ENCODE measurements at places on chromosomes 1 and 21.
A peak's percentile ranks its signal among the peaks of the same experiment; 100 is the strongest.

GRCh38 chr1:67201891-67202290 lies 35.6 kb downstream of the IL23R start:
- no peak for DNase-seq

- DNase-seq = no peak
These were observed 78.6 kb upstream of the SLFNL1 start for GRCh38 chr1:41100170-41100569.

- DNase-seq = no peak
These were observed 65.5 kb downstream of the ERI3 start for GRCh38 chr1:44289530-44289929.

DNA sequence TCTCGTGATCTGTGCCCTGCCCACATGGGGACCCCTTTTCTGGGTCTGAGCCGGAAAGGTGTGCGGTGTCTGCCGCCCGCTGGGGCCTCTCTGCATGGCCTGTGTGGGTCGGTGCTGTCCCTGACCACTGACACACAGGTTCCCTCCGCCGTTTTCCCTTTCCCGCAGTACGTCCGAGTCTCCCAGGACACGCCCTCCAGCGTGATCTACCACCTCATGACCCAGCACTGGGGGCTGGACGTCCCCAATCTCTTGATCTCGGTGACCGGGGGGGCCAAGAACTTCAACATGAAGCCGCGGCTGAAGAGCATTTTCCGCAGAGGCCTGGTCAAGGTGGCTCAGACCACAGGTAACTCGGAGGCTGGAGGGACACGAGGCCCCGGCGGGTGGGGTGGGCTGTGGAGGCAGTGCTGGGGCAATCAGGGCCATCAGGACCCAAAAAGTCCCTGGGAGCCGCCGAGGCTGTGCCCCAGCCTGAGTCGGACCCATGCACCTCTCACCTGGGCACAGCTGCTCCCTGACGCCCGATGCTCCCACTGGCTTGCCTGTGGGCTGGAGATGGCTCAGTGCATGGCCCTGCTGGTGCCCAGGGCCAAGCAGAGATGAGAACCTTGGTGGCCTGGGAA lies 13.3 kb downstream of the TRPM2 start:
- no peak for DNase-seq

DNA sequence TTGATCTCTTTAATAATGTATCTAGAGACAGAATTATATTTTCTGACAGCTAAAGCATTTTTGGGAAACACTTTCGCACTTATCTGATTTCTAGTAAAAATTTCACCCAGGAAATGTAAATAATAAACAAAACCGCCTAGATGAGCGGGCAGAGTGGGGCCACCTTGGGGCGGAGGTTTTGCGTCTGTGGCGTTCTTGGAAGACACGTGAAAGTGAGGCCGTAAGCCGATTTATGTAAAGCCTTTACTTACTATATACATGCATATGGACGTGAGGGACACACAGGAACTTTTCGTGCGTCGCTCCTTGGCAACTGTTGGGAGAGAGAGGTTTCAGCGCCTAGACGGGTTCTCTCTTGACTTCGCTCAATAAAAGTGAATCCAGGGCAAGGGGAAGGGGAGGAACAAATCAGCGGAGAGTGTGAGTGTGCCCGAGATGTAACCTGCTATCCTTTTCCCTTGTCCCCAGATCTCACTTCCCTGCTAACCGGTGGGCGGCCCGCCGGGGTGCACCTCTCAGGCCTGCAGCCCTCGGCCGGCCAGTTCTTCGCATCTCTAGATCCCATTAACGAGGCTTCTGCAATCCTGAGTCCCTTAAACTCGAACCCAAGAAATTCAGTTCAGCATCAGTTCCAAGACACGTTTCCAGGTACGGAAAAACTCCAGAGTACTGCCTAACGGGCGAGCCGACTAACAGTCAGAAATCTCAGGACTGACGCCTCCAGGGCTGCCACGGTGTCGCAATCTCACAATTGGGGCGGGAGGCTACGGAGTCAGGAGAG lies 1.7 kb downstream of the HLX start:
- peak; percentile 64 for DNase-seq

DNA sequence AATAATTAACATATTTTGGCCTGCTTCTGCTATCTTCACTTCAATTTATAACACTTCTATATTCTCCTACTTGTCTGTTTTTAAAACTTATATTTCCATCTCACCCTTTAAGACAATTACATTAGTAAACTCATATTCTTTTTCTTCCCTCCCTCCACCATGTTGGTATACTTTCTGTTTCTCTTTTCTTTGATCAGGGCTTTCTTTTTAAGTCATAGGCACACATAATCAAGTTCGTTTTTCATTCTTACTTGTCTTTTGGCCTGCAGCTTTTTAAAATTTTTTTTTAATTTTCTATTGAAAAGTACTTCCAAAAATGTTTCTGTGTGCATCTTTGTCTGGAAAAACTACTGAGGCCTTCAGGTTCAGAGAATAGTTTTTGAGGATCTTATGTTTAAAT lies 2.3 kb downstream of the PYHIN1 start:
- DNase-seq = no peak

GRCh38 chr1:214106375-214106774 lies 118.6 kb downstream of the PROX1 start:
- DNase-seq = no peak

- no peak for DNase-seq
These were observed 126.9 kb upstream of the GRIK3 start for GRCh38 chr1:37161171-37161570.

DNA sequence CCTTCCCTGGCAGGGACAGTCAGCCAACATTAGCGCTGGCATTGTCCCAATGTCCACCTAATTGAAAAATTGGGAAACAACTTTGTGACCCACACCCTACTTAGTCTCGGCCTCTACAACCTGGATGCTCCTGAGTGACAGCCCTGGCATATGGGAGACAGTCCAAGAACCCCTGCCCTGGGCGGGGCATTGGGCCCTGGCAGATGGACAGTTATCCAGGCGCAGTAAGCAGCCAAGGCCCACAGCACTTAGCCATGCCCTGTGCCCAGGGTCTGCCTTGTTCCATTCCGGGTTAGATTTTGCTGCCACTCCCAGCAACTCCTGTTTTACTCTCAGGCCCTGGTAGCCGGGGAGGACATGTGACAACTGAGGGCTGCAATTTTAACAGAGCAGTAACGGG lies 50.3 kb downstream of the NFASC start:
- no peak for DNase-seq

DNA sequence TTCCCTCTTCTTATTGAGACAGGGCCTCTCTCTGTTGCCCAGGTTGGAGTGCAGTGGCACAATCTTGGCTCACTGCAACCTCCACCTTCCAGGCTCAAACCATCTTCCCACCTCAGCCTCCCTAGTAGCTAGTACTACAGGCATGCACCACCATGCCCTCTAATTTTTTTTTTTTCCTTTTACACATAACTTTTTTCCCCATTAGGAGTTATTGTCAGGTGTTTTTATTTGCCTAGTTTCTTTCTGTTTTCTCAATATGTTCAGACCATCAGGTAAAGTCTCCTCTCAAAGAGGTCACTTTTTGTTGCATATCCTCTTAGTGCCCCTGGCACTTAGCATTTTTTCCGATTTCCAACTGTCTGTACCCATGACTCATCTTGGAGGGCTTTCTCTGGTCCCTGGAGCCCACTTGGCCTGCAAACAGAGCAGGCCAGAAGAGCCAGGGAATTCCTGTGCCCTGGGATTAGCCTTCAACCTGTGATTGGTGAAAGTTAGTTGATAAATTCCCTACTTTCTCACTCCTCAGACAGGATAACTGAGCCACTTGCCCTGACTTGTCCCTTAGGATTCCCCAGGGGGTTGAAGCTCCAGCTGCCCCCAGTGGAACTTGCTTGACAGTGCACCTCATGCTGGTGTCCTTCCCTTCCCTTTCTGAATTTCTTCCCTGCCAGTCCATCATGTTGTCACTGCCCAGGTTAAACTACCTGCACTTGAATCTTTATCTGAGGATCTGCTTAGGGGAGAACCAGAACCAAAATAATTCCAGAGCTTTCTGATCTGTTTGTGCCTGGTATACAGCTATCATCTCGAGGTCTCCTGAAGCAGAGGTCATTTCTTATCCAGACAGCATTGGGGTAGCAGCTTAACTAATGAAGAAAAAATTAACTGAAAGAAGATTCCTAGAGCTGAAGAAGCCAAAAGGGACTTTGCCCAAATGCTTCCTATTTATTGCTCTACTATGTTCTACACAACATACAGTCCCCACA lies 2.4 kb downstream of the NTPCR start:
- peak; percentile 20 for DNase-seq

DNA sequence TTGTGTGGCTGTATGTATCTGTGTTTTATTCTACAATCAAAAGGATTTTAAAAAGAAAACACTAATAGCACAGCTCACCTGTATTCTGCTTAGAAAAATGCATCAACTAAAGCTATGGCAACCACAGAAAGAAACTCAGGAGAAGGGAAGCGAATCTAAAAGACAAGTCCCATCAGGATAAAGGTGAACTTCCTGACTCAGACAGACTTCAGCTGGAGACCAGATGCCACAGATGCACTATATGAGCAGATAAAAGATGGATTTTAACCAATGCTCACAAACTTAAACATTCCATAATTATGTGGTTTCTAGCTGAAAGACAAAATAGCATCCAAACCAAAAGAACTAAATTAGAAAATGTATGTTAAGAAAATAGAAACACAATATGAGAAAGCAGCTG lies 231.0 kb downstream of the RERE start:
- DNase-seq = no peak

GRCh38 chr1:44594871-44595735 lies 79.2 kb downstream of the TMEM53 start:
- DNase-seq = no peak

DNA sequence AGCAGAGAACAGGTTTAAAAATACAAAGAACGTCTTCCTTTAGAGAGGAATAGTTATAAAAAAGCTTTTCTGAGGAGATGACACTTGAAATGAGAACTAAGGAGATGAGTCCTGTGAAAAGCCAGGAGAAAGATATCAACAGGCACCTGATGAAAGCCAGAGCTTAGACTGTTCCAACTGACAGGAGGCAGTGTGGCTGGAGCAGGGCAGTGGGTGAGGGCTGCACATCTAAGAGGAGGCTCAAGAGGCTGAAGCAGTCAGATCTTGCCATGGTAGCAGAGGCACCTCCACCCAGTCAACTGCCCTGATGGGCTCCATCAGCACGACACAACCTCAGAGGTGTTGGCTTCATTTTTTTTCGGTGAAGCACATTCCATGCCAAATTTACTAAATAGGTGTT lies 445.3 kb downstream of the ADGRL2 start:
- no peak for DNase-seq

DNA sequence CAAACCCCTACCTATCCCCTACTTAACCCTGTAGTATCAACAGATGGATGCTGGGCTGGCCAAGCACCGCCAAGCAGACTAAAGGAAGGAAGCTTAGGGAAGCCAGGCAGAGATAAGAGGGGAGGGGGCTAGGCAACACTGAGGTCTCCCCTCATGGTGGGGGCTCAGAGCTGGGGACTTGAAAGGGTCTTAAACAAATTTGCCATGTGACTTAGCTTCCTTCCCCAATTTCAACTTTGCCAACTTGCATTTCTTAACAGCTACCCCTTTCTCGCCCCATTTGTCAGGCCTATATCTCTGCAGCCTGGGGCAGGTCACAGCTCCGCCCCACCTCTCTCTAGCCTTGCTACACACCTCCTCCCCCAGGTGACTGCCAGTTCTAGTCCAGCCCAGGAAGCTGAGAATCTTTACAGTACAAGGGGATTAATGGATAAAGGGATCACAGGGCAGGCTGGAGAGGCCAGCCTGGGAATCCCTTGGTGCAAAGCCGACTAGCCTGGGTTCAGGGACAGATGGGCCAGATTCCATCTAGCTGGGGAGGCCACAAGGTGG lies 3.4 kb downstream of the KIF21B start:
- no peak for DNase-seq

GRCh38 chr1:83573776-83574175 lies 425.2 kb downstream of the TTLL7 start:
- no peak for DNase-seq

DNA sequence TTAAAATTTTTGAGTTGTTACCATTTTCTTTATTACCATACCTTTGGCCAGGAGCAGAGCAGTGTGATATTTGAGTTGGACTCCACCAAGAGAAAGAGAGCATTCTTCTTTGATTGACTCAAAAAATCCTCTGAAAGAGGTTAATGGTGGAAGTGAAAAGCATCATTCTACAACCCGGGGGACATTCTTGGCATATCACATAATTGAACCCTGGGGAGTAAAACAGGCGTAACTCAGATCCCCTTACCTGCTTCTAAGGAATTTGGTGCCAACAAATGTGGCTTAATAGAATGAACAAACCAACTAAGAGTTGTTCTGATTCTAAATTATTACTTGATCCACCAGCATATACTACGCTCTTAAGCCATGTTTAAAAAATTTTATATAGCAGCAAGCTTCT lies 351.1 kb upstream of the DEPDC1 start:
- no peak for DNase-seq

DNA sequence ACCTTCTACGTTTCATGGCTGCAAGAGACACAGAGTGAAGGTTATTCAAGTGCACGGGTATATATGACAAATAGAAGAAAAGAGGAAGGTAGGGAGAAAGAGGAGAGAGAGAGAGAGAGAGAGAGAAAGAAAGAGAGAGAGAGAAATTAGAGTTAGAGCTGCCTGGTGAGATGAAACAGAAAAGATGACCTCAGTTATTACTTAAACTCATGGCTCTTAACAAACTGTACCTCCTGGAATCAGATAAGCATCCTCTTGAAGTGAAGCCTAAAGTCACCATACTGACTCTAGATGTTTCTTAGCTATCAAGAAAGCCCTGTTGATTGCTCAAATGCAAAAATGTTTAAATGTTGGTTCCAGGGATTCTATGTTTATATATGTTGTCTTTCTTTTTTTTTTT lies 597.7 kb upstream of the ZP4 start:
- no peak for DNase-seq

DNA sequence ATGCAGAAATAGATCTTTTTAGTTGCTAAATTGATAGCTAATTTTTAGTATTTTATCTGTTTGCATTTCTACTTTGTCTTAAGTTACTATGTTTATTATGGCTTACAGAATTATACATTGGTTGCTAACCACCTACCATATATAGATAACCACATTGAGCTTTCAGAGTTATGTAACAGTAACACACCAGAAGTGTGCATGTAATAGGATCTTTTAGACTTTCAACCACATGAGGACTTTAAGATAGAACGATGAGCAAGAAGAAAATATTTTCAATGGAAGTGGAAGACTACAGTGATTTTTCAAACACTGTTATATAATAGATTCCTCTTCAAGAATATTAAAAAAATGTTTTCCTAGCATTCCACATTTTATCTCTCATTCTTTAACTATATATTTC lies 28.8 kb downstream of the TOR1AIP1 start:
- no peak for DNase-seq
